ENCODE measurements at places on chromosomes 1 and 21.

- no peak for DNase-seq
These were observed 132.4 kb upstream of the KLHDC7A start for GRCh38 chr1:18348354-18348753.

DNA sequence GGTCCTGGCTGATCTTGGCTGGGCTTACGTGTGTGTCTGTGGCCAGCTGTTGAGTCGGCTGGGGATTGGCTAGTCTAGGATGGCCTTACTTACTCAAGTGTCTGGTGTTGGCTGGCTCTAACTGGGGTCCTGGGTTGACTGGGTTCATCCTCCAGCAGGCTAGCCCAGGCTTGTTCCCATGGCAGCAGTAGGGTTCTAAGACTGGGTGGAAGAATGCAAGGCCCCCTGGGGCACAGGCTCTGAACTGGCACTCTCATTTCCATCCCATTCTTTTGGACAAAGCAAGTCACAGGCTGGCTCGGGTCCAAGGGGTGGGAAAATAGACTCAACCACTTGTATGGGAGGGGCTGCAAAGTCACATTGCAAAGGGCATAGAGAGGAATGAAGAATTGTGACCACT lies 7.9 kb upstream of the OPRD1 start:
- no peak for DNase-seq

- no peak for DNase-seq
These were observed 20.2 kb downstream of the THEM4 start for GRCh38 chr1:151888972-151889570.

DNA sequence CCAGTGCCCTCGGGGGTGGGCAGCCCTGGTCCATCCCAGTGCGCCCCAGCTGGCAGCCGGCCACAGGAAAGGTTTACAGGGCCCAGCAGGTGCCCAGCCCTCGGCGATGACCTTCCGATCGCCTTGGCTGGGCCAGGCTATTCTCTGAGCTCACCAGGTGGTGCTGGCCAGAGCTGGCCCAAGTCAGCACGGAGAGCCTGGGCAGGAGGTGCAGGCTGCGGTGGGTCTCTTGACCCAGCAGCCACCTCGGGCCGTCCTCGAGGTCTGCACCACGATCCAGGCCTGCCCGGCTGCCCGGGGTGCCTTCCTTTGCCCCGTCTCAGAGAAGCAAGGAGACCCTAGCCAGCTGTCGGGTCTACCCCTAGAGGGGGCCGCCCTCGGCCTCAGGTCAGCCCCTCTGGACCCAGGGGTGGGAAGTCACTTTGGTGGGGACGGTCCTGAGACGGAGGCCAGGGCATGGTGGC lies 370 bp downstream of the PERM1 start:
- no peak for DNase-seq

- DNase-seq = no peak
These were observed 44.3 kb downstream of the CDC14A start for GRCh38 chr1:100396651-100397050.

- no peak for DNase-seq
These were observed 121.1 kb downstream of the EVI5 start for GRCh38 chr1:92663775-92664174.

DNA sequence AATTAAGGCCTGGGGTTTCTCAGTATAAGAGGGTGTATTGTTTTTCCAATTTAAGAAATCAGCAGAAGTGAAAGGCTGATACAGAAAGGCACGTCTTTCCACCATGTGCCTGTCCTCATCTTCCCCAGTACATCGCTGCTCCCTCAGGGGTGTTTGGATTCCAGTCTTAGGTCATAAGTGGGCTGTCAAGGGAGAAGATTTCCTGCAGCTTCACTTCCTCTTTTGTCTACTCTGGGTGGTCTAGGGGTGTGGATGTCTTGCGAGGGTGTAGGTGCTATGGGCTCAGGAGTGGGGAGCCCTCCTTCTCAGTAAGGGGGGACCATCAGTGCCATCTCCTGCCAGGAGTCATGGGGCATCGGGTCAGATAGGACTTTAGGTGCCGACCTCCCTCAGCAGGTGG lies 999.8 kb upstream of the NCAM2 start:
- DNase-seq = no peak

- DNase-seq = no peak
These were observed 51.4 kb downstream of the HS2ST1 start for GRCh38 chr1:86965827-86966182.

- DNase-seq = no peak
These were observed 20.7 kb upstream of the LAX1 start for GRCh38 chr1:203744075-203744972.

GRCh38 chr1:162599451-162599850 lies 32.8 kb upstream of the DDR2 start:
- DNase-seq = no peak

GRCh38 chr1:203278082-203278884 lies 27.0 kb upstream of the BTG2 start:
- no peak for DNase-seq

- DNase-seq = no peak
These were observed 7.2 kb downstream of the ZNF669 start for GRCh38 chr1:247096958-247097357.

DNA sequence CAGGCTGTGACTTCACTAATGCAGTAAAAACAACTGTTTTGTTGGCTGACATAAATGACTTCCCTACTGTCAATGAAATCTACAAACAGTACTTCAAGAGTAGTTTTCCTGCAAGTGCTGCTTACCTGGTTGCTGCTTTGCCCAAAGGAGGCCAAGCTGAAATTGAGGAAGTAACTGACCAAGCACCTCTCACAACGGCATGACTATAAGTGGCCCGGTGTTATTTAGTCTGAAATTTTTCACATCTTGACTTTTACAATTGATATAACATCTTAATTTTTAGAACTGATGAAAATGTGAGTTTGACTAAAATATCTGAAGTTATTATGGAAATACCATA lies 274.9 kb upstream of the NR5A2 start:
- no peak for DNase-seq

GRCh38 chr1:51922040-51922439 lies 43.5 kb upstream of the NRDC start:
- no peak for DNase-seq

- no peak for DNase-seq
These were observed 150.0 kb downstream of the LRIG2 start for GRCh38 chr1:113223040-113223439.

DNA sequence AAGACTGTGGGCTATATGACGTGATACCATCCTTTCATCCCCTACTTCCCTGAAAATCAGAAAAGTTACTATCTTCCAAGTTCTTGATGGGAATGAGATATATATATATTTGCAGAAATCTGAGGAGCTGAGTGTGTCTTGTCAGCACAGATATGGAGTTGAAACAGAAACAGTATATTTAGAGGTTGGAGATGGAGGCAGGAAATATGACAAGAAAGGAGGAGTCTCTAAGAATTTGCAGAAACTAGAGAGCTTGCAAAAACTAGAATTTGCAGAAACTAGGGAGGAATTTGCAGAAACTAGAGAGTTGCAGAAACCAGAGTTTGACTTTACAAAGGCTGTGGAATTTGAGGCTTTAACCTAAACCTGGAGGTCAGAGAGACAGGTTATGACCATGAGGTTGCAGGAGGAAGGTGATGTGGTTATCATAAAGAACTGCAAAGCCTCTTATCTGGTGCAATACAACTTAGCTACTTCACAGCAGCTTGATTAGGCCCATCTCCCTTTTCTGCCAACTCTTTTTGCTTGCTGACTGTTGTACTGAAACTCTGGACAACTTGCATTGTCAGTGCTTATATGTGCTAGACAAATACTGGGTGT lies 22.3 kb downstream of the XCL2 start:
- DNase-seq = no peak

- DNase-seq = no peak
These were observed 19.9 kb upstream of the ARHGEF16 start for GRCh38 chr1:3434406-3435110.

DNA sequence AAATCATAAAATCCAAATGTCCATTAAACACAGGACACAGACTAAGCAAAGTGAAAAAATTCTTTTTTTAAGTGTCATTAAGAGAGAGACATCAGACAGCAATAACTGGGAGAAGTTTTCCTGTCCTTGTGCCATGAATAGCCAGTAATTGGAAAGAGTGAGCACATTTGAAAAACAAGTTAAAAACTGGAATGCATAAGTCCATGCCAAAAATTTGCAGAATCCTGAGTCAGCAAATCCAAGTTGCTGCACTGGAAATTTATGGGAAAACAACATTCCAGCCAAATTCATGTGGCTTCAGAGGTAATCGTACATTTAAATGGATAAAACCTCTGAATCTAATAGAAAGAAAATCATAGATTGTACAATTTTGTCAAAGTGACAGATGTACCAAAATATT lies 291.4 kb downstream of the LRRC40 start:
- no peak for DNase-seq

DNA sequence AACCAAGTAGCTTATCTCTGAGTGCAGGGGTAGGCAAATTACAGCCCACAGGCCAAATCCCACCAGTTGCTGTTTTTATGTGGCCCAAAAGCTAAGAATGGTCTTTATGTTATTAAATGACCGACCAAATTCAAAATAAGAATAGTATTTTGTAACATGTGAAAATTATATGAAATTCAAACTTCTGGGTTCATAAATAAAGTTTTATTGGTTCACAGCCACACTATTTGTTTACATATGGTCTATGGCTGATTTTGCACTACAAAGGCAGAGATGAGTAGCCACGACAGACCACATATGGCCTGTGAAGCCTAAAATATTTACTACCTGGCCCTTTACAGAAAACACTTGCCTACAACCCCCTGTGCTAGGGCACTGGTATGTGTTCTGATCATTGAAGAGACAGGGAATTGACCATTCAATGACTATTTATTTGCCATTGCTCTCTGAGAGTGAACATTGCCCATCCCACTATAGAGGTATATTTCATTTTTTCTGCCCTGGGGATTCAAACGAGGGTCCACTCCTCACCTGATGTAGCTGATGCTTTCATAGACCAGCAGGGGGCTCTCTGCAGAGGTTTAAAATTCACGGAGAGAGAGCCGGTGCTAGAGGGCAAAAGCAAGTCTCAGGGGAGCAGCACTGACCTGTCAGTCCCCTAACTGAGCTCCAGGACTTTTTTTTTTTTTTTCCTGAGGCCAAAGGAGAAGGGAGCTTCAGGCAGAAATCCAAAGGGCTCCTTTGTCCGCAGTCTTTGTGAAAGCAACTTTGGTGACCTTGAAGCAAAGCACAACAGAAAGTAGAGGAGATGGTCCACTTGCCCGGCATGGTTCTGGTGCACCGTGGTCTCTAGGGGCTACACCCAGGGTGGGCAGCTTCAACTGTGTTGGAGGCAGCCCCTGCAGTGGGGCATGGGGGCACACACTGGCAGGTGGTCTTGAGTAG lies 7.3 kb upstream of the GNL2 start:
- DNase-seq = no peak

- no peak for DNase-seq
These were observed 2.0 kb downstream of the COL6A1 start for GRCh38 chr21:45983649-45983965.

DNA sequence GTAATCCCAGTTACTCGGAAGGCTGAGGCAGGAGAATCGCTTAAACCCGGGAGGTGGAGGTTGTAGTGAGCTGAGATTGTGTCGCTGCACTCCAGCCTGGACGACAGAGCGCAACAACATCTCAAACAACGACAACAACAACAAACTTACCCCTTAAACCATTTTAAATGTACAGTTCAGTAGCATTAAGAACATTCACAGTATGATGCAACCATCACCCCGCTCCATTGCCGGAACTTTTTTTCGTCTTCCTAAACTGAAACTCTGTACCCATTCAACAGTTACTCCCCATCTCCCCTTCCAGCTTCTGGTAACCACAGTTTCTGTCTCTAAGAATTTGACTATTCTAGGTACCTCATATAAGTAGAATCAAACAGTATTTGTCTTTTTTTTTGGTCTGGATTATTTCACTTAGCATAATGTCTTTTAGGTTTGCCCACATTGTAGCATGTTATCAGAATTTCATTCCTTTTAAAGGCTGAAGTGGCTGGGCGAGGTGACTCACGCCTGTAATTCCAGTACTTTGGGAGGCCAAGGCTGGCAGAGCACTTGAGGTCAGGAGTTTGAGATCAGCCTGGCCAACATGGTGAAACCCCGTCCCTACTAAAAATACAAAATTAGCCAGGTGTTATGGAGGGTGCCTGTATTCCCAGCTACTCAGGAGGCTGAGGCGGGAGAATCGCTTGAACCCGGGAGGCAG lies 19.6 kb downstream of the CA6 start:
- DNase-seq = no peak

DNA sequence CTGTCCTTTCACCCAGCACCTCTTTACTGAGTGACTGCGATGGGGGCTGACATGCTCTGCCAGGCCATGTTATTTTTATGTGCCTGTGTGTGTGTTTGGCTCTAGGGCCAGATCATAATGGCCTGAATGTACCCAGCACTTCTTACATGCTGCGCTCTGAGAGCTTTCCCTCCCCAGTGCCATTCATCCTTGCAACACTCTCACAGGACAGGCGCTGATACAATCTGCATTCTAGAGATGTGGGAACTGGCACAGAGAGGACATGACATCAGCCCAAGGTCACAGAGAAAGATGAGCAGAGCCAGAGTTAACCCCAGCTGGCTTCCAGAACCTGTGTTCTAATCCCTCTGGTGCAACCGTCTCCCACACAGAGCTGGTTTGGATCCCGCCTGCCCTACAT lies 54.5 kb downstream of the ARHGEF10L start:
- no peak for DNase-seq

DNA sequence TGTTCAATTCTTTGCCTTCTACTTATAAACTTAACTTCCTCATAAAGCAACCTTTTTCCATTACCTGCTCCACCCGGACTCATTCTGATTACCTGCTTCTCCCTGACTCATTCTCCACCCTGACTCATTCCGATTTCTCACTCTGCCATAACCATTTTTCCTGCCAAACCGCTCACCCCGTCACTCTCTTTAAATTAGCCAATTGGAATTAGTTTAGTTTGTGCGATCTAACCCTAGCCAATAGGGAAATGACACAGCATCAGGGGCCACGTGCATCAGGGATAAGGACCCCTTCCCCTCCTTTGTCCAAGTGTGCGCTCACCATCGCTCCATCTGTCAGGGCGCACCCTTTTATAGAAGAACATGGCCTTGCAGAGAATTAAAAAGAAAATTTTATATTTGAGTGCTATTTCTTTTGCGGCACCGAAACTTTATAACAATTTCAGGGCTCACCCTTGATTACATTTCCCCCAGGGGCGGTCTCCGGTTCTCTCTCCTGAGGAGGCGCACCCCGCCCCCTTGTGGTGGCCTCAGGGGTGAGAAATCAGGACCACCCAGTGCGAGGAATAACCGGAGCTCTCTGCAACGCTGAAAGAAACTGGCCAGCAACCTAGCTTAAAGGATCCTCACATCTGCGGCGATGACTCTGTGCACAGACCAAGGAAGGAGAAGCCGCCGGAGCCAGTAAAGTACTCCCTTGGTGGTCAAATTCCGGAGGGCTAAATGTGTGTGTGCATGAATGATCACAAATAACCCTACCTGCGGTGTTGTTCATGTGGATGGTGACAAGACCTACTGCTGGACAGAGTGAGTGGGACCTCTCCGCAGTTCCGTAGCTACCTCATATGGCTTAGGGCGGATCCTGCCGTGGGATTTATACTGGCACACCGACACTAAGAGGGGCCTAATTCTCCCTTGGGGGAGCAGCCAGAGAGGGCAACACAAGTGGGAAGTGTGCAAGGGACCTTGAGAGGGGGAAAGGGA lies 30.3 kb upstream of the CBR3 start:
- DNase-seq = peak; percentile 21

GRCh38 chr1:230922620-230923019 lies 54.3 kb upstream of the C1orf198 start:
- DNase-seq = no peak

Measured in activated naive CD4-positive, alpha-beta T cell (primary cell).